Stimulated activated CD4-positive, alpha-beta T cell treated with anti-CD3 and anti-CD28 coated beads, TNF-alpha, amount 100 ng/mL, for 24 hours (primary cell): ENCODE measurements at places on chromosomes 5 and 9.

GRCh38 chr9:133991214-133991921 lies 756 bp downstream of the VAV2 start:
- DNase-seq = no peak

- no peak for DNase-seq
Observed at GRCh38 chr5:163995206-163995605, 489.8 kb downstream of the MAT2B start.

GRCh38 chr9:134532084-134532483 lies 109.5 kb upstream of the COL5A1 start:
- no peak for DNase-seq

GRCh38 chr5:73591698-73592501 lies 26.4 kb downstream of the UTP15 start:
- DNase-seq = no peak

GRCh38 chr9:34458959-34459340 lies 345 bp downstream of the DNAI1 start:
- DNase-seq = no peak

DNA sequence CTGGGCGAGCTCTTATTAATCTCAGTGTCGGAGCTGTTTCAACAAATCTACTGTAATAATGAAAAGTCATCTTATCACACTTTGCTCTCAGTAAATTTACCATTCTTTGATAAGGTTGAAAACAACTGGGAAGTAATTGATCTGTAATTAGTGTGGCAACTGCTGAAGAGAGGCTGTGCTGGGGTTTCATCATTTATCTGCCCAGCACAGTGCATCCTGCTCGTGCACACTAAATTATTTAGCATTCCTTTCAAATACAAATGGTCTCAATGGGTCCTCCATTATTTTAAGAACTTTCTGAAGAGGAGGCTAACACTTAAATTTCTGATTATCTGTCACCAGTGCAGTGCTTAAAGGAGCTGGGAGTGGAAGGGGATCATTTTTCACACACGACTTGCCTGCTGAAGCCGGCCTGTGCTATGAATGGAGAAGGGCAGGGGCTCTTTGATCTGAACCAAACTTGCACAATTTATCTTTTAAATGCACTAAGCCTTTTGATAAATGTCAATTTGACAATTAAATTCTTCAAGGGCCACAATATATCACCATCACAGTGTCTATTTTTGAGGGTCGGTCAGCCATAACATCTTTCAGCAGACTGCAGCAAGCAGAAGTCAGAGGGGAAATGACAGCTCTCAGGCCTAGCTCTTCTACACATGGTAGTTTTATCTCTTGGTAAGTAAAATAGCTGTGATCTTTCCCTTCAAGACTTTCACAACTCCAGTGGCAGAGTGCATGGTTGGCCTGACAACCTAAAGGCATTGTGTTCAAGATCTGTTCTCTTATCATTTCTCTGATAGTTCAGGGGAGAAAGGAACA lies 106.4 kb upstream of the EFNA5 start:
- DNase-seq = no peak

- DNase-seq = no peak
Observed at GRCh38 chr9:29021632-29022031, 1448.4 kb upstream of the C9orf72 start.

DNA sequence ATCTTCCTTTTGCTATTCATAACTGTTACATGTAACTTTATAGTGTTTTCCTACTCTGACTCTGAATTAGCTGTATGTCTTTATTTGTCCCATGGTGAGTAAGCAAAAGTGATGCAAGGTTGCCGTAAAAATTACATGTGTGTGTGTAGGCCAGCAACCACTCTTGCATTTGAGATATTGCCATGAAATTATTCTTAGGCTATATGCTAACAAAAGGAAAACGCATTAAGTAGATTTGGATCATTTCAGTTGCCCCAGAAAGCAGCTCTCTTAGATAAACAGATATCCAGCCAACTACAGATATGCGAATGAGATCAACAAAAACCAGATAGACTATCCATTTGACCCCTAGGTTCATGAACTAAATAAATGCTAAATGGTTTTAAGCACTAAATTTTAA lies 73.6 kb downstream of the CYLC2 start:
- DNase-seq = no peak

- no peak for DNase-seq
Observed at GRCh38 chr5:61801174-61801573, 469.1 kb downstream of the ZSWIM6 start.

- DNase-seq = no peak
Observed at GRCh38 chr9:95507464-95508241, 9.1 kb downstream of the PTCH1 start.

GRCh38 chr5:179130101-179130681 lies 70.0 kb downstream of the ZNF354C start:
- DNase-seq = no peak

GRCh38 chr9:135906291-135907005 lies 898 bp downstream of the CAMSAP1 start:
- DNase-seq = no peak

GRCh38 chr5:40606077-40606765 lies 73.5 kb upstream of the PTGER4 start:
- no peak for DNase-seq

DNA sequence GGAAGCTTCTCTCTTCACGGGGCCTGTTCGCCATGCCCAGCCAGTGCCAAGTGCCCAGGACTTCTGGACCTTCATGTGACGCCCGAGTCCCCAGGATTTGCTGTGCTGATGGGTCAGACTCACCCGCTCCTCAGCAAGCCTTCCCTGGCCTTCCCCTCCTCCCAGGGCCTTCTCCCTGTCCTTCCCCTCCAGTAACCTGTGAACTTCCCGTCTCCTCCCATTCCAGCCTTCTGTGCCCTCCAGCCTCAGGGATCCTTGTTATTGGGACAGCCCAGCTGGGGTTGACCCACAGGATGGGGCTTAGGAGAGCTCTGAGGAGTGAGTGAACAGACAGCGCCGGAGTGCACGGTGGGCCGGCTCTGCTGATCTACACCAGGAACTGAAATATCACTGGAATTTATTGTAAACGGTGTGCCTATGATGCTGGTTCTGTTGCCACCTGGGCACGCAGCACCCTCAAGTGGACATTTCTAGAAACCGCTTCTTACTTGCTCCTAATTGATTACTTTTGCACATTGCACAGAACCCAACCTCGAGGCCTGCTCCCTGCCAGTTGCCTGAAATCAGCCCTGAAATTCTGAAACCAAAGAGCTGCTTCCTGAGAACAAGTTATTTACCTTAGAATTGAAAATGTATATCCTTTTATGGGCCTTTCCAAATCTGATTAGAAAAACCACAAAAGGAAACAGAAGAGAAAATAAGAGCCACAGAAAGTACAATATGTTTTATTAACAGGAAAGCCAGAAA lies 1.5 kb downstream of the SPAAR start:
- no peak for DNase-seq

GRCh38 chr5:113778147-113778546 lies 264.7 kb downstream of the YTHDC2 start:
- no peak for DNase-seq

- no peak for DNase-seq
Observed at GRCh38 chr5:80695666-80696065, 40.9 kb upstream of the DHFR start.

- DNase-seq = no peak
Observed at GRCh38 chr9:126479515-126479914, 134.2 kb upstream of the LMX1B start.

- DNase-seq = no peak
Observed at GRCh38 chr9:89357331-89358197, 39.3 kb downstream of the SECISBP2 start.

- no peak for DNase-seq
Observed at GRCh38 chr5:168951356-168951755, 349.6 kb downstream of the SLIT3 start.

- no peak for DNase-seq
Observed at GRCh38 chr5:89246252-89246651, 363.3 kb upstream of the MEF2C start.

- DNase-seq = no peak
Observed at GRCh38 chr5:112346411-112347044, 72.5 kb downstream of the EPB41L4A start.

GRCh38 chr9:125929846-125930245 lies 182.7 kb downstream of the PBX3 start:
- no peak for DNase-seq

- no peak for DNase-seq
Observed at GRCh38 chr9:132182314-132183091, 20.6 kb downstream of the NTNG2 start.

GRCh38 chr9:114804505-114804904 lies 1.3 kb downstream of the TNFSF15 start:
- DNase-seq = no peak

GRCh38 chr9:114061830-114062474 lies 16.1 kb downstream of the AMBP start:
- DNase-seq = no peak

DNA sequence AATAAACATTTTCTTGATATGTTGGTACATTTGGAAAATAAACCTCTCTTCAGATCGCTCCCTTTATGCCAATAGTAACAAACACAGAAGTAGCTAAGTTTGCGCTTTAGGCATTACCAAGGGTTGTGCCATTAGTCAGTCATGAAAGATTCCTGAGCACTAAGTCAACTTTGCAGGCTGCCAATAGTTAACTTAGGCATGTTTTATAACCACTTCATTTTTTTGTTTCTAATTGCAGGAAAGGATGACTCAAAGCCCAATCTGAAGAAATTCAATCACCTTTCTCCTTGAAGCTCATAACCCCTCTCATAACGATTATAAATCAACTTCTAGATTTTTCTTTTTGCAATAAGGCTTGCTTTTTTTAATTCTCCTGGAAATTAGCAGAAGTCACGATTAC lies 517.0 kb downstream of the AGTPBP1 start:
- no peak for DNase-seq

GRCh38 chr9:119451426-119451825 lies 82.2 kb upstream of the BRINP1 start:
- no peak for DNase-seq

- no peak for DNase-seq
Observed at GRCh38 chr5:83556190-83556589, 84.6 kb downstream of the VCAN start.

- no peak for DNase-seq
Observed at GRCh38 chr5:150045549-150045948, 40.8 kb downstream of the CSF1R start.

GRCh38 chr5:150309886-150310239 lies 7.2 kb upstream of the ARSI start:
- no peak for DNase-seq

- no peak for DNase-seq
Observed at GRCh38 chr9:21803649-21804048, 1.2 kb downstream of the MTAP start.

- DNase-seq = no peak
Observed at GRCh38 chr5:143024228-143024920, 254.2 kb downstream of the ARHGAP26 start.

DNA sequence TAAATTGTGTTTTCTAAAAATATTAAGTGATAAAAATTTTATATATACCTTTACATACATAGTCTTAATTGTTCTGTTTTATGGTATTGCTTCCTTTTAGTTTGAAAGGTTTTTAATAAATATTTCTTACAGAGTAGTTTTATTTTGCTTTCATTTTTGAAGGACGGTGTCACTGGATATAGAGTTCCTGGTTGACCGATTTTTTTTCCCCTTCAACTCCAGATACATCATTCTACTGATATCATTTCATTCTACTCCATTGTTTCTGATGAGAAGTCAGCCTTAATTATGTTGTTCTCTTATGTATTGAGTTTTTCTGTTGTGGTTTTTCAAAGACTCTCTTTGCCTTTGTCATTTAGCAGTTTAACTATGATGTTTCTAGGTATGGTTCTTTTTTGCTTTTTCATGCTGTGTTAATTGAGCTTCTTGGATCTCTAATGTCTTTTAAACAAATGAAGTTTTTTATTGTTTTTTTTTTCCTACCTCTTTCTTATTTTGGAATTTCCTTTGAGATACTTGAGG lies 30.4 kb downstream of the MTREX start:
- DNase-seq = no peak

DNA sequence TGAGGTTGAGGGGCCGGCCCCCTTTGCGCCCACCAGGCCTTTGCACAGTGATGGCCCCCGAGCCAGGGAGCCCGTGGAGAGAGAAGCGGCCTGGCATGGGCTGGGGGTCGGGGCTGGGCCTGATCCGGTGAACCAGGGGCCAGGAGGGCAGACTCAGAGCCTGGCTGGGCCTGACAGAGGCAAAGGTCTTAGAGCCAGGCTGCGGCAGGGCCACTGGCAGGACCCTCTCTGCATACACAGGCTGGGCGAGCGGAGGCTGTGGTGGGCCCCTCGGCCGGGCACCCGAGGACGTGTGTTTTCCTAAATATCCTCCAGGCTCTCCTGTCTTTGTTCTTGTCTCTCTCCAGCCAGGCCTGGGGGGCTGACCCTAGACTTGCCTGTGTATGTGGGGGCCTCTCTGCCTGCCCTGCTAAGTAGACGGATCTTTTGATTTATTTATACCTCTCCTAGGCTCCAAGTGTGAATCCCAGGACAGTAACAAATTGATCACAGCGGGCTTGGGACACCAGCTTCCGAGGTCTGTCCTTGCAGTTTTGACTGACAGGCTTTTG lies 933 bp downstream of the NEK6 start:
- DNase-seq = no peak

DNA sequence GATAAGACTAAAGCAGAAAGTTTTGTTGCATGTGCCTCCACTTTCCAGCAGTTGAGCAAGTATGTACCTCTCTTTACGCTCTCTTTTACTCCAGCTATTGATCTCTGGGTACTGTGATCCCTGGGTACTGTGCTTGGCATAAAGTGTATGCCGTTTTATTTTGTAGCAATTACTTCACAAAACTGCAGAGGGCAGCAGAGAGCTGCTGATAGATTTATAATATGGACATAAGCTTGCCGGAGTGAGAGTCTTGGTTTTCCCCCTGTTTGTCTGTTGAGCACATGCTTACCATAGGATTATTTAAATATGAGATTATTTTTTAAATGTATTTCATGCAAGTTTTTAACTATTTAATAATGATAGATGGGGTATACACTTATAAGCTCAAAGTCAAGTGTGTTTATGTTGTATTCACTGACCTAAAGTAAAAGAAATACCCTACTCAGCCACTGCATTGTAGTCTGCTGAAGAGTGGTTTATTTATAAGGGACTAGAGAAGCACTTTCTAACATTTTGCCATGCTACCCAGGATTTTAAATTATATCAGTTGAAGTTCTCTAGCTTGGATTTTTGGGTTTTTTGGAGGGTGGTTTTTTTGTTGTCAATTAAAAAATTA lies 13.0 kb downstream of the TTC1 start:
- DNase-seq = peak; percentile 17

GRCh38 chr9:117555964-117556629 lies 141.2 kb upstream of the ASTN2 start:
- peak; percentile 22 for DNase-seq

DNA sequence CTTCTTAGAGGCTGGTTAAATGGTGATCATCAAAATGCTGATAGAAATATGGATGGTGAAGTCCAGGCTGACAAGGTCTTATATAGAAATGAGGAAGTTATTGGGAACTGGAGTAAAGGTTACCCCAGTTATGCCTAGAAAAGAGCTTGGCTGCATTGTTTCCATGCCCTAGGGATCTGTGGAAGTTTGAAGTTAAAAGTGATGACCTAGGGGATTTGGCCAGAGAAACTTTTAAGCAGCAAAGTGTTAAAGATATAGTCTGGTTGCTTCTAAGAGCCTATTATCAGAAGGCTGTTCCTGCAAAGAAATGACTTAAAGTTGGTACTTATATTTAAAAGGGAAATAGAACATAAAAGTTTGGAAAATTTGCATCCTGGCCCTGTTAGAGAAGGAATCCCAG lies 200.3 kb downstream of the ICE1 start:
- DNase-seq = no peak
